CD8-positive, alpha-beta memory T cell (primary cell): ENCODE measurements at places on chromosomes 6 and 20. TPM values are rescaled to one million over a fixed set of nuclear protein-coding genes. Genes with fewer than 3 reads are reported as not detected.

The PRIM2 gene
- 34.8 TPM for total RNA-seq

- no peak overlapping the region for H3K27ac ChIP-seq
- H3K27me3 ChIP-seq: no peaks in the 10 kb centered on the region
- peaks cover 17% of the 10 kb centered on the region for H3K4me1 ChIP-seq
- peaks cover 21% of the 10 kb centered on the region for H3K36me3 ChIP-seq
These were observed 2.2 kb upstream of the ACAT2 start for GRCh38 chr6:159759645-159760044.

- no peak overlapping the region for H3K27ac ChIP-seq
- H3K4me3 ChIP-seq: no peak overlapping the region
- peaks cover 10% of the 10 kb centered on the region for H3K4me1 ChIP-seq
- DNase-seq: no peak
These were observed 45.6 kb upstream of the SPDEF start for GRCh38 chr6:34601706-34602105.

DNA sequence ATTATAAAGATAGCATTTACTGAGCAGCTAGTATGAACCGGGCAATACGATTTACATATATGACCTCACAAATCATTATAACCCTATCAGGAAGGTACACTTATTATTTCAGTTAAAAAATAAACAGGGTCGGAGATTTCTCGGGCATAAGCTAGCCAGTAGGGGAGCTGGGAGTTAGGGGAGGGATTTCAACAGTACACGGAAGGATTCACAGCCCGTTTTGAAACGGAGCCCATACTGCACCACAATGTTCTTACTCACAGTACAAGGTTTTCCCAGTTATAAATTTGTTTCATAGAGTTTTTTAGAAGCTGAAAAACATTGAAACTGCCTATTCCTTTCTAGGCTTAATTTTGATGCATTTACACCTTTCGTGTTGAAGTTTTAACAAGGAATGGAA is 607.1 kb downstream of the HDGFL1 start:
- no peak for DNase-seq
- no peaks in the 10 kb centered on the region for H3K36me3 ChIP-seq
- no peak overlapping the region for H3K4me3 ChIP-seq
- no peaks in the 10 kb centered on the region for H3K4me1 ChIP-seq
- no peak overlapping the region for H3K27ac ChIP-seq

- no peak for DNase-seq
- H3K36me3 ChIP-seq: no peaks in the 10 kb centered on the region
- H3K4me3 ChIP-seq: no peak overlapping the region
- H3K27me3 ChIP-seq: no peaks in the 10 kb centered on the region
- no peak overlapping the region for H3K27ac ChIP-seq
These were observed 554.8 kb downstream of the DHX35 start for GRCh38 chr20:39516964-39517363.

The RIMS4 gene
- not detected for total RNA-seq

The SIM1 gene
- total RNA-seq: not detected

GRCh38 chr6:143394389-143394788 is 56.1 kb downstream of the ADAT2 start:
- no peak overlapping the region for H3K27ac ChIP-seq
- H3K4me1 ChIP-seq: peaks cover 18% of the 10 kb centered on the region
- H3K4me3 ChIP-seq: no peak overlapping the region

The ENTPD6 gene
- 44.2 TPM for total RNA-seq

GRCh38 chr20:32546918-32547752 is 38.0 kb downstream of the NOL4L start:
- H3K27ac ChIP-seq: no peak overlapping the region

The ZNF831 gene
- total RNA-seq: 6.9 TPM

The DAAM2 gene
- total RNA-seq: not detected

GRCh38 chr6:116580198-116580597 is 8.9 kb downstream of the RWDD1 start:
- H3K27me3 ChIP-seq: no peaks in the 10 kb centered on the region
- no peak overlapping the region for H3K4me3 ChIP-seq
- no peak for DNase-seq
- H3K4me1 ChIP-seq: no peaks in the 10 kb centered on the region
- H3K36me3 ChIP-seq: peaks cover 4% of the 10 kb centered on the region

- no peaks in the 10 kb centered on the region for H3K4me1 ChIP-seq
- no peak for DNase-seq
- no peaks in the 10 kb centered on the region for H3K27me3 ChIP-seq
- H3K4me3 ChIP-seq: no peak overlapping the region
- H3K27ac ChIP-seq: no peak overlapping the region
These were observed 90.5 kb upstream of the ATXN1 start for GRCh38 chr6:16851758-16852157.

GRCh38 chr20:61044499-61044898 is 207.6 kb upstream of the CDH4 start:
- H3K27ac ChIP-seq: no peak overlapping the region
- no peaks in the 10 kb centered on the region for H3K27me3 ChIP-seq
- H3K4me3 ChIP-seq: no peak overlapping the region

- DNase-seq: peak; percentile 59
- peak overlapping the region; percentile 17 for H3K4me3 ChIP-seq
These were observed 99.1 kb downstream of the CDH26 start for GRCh38 chr20:60057123-60057865.

- no peaks in the 10 kb centered on the region for H3K36me3 ChIP-seq
- H3K4me3 ChIP-seq: no peak overlapping the region
- H3K4me1 ChIP-seq: peaks cover 56% of the 10 kb centered on the region
- DNase-seq: no peak
These were observed 13.9 kb downstream of the JARID2 start for GRCh38 chr6:15259766-15260098.

- H3K27ac ChIP-seq: no peak overlapping the region
- peaks cover 6% of the 10 kb centered on the region for H3K4me1 ChIP-seq
- H3K36me3 ChIP-seq: no peaks in the 10 kb centered on the region
- no peaks in the 10 kb centered on the region for H3K27me3 ChIP-seq
- no peak overlapping the region for H3K4me3 ChIP-seq
These were observed 38.9 kb downstream of the SMAP1 start for GRCh38 chr6:70706491-70707123.

The DDX43 gene
- total RNA-seq: 0.71 TPM

DNA sequence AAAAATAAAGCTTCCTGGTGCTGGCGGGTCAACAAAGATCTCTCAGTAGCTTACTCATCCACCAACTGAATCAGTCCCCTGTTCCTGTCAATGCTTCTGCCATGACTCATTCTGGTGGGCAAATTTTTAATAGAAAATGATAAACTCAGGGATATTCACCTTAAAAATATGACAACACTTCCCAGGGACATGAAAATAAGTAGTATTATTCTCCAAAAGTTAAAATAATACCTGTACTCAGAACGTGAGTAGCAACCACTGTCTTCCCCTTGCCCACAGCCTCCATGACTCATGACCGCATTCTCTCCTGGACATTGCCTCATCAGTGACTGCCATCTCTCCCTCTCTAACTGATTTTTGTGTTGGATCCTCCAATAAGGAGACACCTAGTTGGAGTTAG is 552.3 kb downstream of the KIF16B start:
- H3K27ac ChIP-seq: no peak overlapping the region
- no peak overlapping the region for H3K4me3 ChIP-seq
- no peak for DNase-seq
- H3K4me1 ChIP-seq: no peaks in the 10 kb centered on the region

GRCh38 chr6:26414281-26414680 is 12.2 kb downstream of the BTN3A1 start:
- H3K27me3 ChIP-seq: no peaks in the 10 kb centered on the region
- no peak for DNase-seq
- peaks cover 7% of the 10 kb centered on the region for H3K4me1 ChIP-seq
- no peak overlapping the region for H3K27ac ChIP-seq

DNA sequence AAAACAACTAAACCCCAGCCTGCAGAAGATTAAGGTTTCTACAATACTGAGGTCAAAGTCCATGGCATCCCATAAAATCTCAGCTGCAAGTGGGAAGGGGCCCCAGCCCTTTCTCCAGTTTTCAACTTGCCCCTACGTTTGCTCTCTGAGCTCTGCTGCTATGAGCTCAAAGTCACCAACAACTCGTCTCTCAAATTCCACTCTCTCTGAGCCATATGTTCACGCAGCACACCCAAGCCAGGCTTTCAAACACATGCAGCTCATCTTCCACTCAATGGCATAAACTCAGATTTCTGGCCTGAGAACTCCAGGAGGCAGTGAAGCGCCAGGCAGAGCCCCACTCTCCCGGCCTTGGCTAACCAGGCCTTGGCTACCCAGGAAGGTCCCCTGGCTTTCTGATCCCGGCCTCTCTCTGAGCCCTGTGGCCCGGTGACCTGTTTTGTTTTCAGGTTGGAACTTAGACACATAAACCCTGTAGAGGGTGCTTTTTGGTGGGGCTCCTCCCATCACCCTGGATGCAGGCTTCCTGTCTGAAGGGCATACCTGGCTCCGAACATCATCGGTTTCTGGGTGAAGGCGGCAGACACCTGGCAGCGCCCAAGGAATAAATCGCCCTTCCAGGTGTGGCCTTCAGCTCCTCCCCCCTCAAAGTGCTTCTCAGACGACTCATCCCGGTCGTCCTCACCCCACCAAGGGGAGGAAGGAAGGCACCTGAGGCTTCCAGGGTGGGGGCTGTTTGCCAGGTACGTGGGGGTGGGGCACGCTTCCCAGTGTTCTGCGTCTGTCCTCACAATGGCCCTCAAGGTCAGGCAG is 12.4 kb downstream of the SLC22A23 start:
- no peaks in the 10 kb centered on the region for H3K27me3 ChIP-seq
- no peak overlapping the region for H3K27ac ChIP-seq
- no peak for DNase-seq
- H3K36me3 ChIP-seq: no peaks in the 10 kb centered on the region
- H3K4me1 ChIP-seq: peaks cover 6% of the 10 kb centered on the region

- H3K27me3 ChIP-seq: no peaks in the 10 kb centered on the region
- DNase-seq: no peak
- H3K4me1 ChIP-seq: no peaks in the 10 kb centered on the region
- no peak overlapping the region for H3K4me3 ChIP-seq
- H3K36me3 ChIP-seq: no peaks in the 10 kb centered on the region
- no peak overlapping the region for H3K27ac ChIP-seq
These were observed 16.1 kb upstream of the STX11 start for GRCh38 chr6:144134176-144134575.

- no peak overlapping the region for H3K27ac ChIP-seq
- DNase-seq: no peak
- H3K4me1 ChIP-seq: no peaks in the 10 kb centered on the region
- H3K27me3 ChIP-seq: no peaks in the 10 kb centered on the region
- H3K36me3 ChIP-seq: no peaks in the 10 kb centered on the region
- no peak overlapping the region for H3K4me3 ChIP-seq
These were observed 33.9 kb upstream of the PTPRK start for GRCh38 chr6:128554302-128554701.

DNA sequence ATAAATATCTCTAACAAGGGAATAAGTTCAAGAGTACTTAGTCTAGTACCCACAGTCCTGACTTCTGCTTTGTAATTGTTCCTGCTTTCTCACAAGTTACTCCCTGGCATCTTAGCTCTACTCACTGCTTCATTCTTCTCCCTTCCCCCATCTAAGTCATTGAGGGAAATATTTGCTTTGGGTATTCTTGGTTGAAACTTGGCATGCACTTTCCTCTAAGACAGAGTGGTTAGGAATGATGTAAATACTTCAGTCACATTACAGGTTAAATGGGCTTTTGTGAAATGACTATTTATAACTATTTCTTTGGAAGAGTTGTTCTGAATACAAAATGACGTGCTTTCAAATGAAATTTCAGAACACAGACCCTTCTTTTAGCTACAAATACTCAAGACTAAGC is 67.7 kb upstream of the PLEKHG1 start:
- no peaks in the 10 kb centered on the region for H3K27me3 ChIP-seq
- H3K27ac ChIP-seq: no peak overlapping the region
- H3K4me1 ChIP-seq: no peaks in the 10 kb centered on the region
- no peak overlapping the region for H3K4me3 ChIP-seq
- no peak for DNase-seq
- H3K36me3 ChIP-seq: no peaks in the 10 kb centered on the region

The VPS52 gene
- 57.2 TPM for total RNA-seq

DNA sequence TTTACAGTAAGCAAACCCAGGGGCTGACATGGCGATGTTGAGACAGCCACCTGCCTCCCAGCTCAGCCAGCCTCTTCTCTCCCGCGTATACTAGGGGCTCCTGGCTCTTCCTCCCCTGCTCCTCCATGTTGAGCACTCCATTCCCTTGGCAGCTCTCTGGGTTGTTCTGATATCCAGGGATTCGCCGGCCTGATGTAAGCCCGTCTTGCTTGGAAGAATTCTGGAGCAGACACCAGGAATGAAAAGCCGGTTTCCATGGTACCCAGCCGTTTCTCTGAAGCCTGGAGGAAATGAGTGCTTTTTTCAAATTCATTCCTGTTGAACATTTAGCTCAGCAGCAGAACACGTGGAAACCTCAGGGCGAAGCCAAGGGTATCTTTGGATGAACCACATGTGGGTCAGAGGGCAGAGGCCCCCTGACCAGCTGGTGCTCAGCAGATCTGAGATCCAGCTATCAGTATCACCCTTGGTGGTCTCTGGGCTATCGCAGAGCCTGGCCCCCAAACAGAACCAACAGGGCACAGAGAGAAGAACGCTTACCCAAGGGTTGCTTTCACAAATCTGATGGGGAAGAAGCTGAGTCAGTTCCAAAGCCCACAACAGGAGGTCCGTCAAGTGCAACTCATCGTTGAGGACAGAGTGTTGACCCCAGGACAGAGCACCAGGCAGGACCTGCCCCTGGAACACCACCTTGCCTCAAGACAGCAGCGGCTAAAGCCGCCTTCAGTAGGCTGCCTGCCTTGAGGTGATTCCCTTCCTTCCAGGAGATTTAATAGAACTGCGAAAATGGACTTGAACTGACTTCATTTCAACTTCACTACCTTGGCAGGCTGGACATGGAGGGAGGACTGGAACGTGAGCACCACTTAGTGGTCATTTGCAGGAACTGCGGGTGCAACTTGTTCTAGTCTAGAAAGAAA is 96.1 kb upstream of the RIN2 start:
- H3K4me3 ChIP-seq: no peak overlapping the region
- no peaks in the 10 kb centered on the region for H3K36me3 ChIP-seq
- H3K27me3 ChIP-seq: no peaks in the 10 kb centered on the region
- H3K4me1 ChIP-seq: no peaks in the 10 kb centered on the region
- DNase-seq: peak; percentile 16

- no peaks in the 10 kb centered on the region for H3K4me1 ChIP-seq
- no peak overlapping the region for H3K4me3 ChIP-seq
- DNase-seq: no peak
These were observed 366.5 kb upstream of the POU3F2 start for GRCh38 chr6:98467902-98468301.

GRCh38 chr6:3624250-3625136 is 127.0 kb downstream of the PXDC1 start:
- no peak for DNase-seq
- peaks cover 15% of the 10 kb centered on the region for H3K27me3 ChIP-seq
- no peaks in the 10 kb centered on the region for H3K4me1 ChIP-seq
- no peaks in the 10 kb centered on the region for H3K36me3 ChIP-seq
- H3K27ac ChIP-seq: no peak overlapping the region
- no peak overlapping the region for H3K4me3 ChIP-seq

GRCh38 chr6:138803331-138803730 is 7.4 kb downstream of the ECT2L start:
- H3K36me3 ChIP-seq: no peaks in the 10 kb centered on the region
- H3K27ac ChIP-seq: no peak overlapping the region
- H3K27me3 ChIP-seq: no peaks in the 10 kb centered on the region
- no peak overlapping the region for H3K4me3 ChIP-seq
- DNase-seq: no peak
